GM12892 (cell line): ENCODE measurements at places on chromosomes 4 and X.
A peak's percentile ranks its signal among the peaks of the same experiment; 100 is the strongest.

DNA sequence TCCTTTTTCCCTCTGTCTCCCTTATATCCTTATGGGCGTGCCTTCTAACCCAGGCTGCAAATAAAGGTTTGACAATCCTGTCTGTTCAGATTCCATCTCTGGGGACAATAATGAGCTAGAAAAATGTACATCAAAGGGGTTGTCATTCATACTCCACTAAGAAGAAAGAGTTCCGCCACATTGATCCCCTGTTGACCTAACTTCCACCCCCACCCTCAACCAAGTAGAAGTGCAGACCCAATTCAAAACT is 541 bp upstream of the GABRA3 start:
- no peak for DNase-seq

DNA sequence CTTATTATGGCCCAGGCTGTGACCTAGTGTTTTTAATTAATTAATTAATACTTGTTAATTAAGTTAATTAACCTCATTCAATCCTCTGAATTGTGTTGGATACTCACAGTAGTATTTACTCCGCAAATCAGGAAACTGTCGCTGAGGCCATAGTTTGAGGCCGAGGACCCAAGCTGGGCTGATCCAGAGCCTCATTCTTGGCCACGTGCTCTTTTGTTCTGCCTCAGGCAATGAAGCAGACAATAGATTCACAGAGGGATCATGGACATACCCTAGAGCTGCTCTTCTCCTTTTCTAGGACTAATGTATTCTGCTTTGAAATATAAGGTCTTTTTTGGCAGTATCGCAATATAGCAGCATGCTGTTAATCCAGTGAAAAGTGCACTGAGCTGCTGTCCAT is 24.0 kb upstream of the SNCA start:
- no peak for DNase-seq

DNA sequence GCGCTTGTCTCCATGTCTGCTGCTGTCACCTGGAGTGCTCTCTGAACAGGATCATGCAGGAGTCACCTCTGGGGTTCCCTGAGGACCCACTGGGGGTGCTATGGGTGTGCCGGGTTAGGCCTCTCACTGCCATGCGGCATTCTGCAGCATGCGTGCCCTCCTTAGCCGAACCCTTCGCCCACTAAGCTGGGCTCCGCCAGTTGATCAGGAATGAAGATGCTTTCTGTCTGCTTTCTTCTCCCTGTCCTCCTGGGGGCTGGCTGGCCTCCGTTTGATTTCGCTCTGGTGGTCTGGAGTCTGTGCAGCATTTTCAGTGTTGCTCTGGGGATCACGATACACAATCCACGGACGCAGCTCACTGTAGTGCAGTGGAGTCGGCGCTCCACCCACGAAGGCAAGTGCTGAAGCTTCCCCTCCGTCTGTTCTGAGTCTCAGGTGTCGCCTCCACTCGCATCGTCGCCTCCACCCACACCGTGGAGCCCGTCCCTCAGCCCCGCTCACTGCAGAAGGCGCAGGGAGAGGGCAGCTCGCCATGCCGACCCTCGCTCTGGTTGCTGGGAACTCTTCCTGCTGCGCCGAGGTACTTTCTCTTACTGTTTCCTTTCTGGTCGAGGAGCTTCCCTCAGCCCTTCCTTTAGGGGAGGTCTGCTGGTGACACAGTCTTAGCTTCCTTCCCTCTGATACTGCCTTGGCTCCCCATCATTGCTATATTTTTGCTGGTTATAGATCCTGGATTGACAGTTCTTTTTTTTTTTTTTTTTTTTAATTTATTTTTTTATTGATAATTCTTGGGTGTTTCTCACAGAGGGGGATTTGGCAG is 29.2 kb downstream of the LETM1 start:
- no peak for DNase-seq

DNA sequence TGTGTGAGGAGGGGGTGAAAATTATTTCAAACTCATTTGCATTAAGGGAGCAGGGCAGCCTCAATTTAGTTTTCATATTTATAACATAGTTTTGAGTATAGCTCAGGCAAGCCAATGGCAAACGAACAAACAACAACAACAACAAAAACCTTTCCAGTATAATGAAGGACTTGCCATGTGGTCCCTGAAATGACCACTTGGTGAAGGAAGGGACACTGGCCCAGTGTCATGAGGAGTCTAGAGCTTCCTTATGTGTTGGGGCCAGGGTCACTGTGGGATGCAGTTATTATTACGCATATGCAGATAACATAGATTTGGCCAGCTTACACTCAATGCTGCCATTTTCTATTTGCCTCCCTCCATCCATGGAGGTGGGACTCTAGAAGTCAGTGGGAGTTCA is 23.3 kb downstream of the NKX3-2 start:
- no peak for DNase-seq

DNA sequence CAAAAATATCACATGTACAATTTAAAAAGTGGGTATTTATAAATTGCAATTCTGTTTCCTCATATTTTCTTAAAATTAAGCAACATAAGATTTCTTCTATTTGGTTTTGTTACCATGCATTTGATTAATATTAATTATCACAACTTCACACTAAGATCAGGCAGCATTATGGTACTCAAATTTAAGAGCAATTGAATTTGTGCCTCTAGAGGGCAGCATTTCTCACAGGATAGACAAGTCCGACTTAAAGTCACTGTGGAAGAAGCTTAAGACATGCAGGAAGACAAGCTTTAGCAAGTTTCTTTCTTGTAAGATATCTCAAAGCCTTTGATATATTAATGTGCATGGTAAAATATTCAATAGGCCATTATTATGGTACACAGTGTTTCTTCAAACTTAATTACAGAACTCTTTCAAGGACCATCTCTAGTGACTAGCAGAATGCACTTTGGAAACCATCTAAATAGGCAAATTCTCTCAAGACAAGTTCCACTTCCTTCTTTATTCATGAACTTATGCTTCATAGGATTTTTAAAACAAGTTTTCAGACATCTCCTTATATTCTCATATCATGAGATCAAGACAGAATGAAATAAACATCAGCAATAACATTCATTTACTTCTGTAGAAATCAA is 35.0 kb downstream of the FBXW7 start:
- no peak for DNase-seq

DNA sequence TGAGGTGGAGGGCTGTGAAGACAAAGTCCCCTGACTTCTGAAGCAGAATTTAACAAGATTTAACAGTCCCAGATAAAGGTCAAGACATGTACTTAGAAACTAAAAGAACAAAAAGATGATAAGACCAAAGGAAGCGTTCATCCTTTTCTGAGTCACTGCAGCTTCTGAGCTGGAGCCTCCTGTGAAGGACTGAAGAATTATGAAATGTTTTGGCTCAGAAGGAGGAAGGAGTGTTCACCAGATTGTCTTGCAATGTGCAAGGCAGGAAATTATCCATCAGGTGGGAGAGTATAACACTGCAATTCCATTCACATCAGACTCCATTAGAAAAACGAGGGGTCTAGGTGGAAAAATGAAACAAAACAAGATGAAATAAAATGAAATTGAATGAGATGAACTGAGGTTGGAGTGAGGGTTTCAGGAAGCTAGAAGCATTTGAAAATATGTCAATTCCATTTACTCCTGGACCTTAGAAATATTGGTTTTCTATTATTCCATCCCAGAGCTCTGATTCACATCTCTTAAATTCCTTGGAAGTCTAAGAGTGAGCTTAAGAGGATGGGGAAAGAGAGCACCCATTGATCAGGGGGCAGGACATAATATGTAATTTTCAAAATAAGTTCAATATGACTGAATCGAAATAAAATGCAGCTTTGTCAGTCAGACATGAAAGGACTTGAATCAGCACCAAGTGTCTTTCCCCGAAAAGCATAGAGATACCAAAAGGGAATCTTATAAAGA is 186.1 kb upstream of the LNX1 start:
- DNase-seq, result no peak

- no peak for DNase-seq
Measured at GRCh38 chr4:26302031-26302899, 18.5 kb upstream of the RBPJ start.

DNA sequence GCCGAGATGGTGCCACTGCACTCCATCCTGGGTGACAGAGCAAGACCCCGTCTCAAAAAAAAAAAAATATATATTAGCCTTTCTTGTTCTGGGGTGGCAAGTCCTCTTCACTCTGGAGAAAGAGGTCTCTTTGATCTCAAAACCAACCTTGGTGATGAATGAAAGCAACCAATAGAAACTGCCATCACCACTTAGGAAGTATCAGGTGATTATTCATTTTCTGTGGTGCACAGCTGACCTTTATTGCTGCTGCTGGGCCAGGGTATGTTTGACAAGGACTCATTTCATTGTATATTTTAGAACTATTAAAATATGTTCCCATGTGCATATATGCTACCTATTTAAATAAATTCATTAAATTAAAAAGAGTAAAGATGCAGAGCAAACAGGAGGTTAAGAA is 76.0 kb upstream of the KIT start:
- no peak for DNase-seq

DNA sequence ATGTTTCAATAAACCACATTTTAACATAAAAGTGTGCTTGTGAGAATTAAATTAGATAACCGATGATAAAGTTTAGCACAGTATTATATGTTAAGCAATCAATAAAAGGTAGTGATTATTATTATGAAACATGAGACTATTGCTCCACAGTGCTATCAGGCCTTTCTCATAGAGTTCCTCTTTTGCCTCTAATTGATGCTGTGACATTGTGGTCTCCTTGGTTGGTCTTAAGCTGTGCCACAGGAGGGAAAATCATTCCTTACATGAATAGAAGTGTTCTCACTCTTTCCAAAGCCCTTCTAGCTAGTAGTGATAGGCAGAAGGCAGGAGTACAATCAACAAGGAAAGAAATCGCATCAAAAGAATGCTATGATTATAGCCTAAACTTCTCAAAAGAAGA is 9.2 kb upstream of the PDHA2 start:
- DNase-seq, result no peak

- no peak for DNase-seq
Measured at GRCh38 chr4:82708982-82709381, 89.6 kb downstream of the SCD5 start.

GRCh38 chr4:7335344-7336066 is 99.2 kb downstream of the PSAPL1 start:
- peak; percentile 80 for DNase-seq

- DNase-seq, result no peak
Measured at GRCh38 chr4:103443324-103443723, 245.2 kb upstream of the CENPE start.

DNA sequence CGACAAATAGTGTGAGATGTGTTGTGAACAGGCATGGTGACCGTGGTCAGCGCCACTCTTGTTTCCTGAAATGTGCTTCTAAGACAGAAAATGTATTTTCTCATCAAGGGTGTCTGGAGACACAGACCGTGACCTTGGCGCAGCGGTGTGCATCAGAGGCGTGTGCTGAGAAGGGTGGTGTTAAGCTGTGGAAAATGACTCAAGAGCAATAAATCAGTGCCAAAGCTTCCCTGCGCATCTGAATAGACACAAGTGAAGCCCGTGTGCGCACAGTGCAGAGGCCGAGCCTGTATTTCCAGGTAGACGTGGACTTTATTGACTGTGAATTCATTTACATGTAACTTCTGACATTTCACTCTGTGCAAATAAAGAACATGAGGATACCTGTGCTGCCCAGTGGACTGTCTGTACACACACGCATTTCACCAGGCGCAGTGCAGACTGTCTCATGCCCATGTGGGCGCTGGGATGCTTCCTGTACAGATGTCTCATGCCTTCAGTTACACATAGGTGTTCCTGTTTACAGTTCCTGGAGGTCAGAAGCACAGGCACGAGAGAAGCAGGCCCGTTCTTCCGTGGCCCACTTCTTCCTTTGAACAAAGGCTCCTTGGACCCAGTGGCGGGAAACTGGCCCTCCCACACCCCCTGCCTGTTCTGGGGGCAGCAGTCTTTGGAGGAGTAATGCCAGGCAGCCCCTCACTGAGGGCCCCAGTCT is 31.9 kb downstream of the NSG1 start:
- no peak for DNase-seq

- DNase-seq, result no peak
Measured at GRCh38 chr4:17189759-17190158, 291.3 kb upstream of the LDB2 start.

GRCh38 chrX:134460862-134461220 is 876 bp downstream of the HPRT1 start:
- no peak for DNase-seq

- no peak for DNase-seq
Measured at GRCh38 chr4:124030147-124030546, 633.6 kb downstream of the SPRY1 start.

- DNase-seq, result no peak
Measured at GRCh38 chr4:114688059-114688458, 89.5 kb downstream of the UGT8 start.

DNA sequence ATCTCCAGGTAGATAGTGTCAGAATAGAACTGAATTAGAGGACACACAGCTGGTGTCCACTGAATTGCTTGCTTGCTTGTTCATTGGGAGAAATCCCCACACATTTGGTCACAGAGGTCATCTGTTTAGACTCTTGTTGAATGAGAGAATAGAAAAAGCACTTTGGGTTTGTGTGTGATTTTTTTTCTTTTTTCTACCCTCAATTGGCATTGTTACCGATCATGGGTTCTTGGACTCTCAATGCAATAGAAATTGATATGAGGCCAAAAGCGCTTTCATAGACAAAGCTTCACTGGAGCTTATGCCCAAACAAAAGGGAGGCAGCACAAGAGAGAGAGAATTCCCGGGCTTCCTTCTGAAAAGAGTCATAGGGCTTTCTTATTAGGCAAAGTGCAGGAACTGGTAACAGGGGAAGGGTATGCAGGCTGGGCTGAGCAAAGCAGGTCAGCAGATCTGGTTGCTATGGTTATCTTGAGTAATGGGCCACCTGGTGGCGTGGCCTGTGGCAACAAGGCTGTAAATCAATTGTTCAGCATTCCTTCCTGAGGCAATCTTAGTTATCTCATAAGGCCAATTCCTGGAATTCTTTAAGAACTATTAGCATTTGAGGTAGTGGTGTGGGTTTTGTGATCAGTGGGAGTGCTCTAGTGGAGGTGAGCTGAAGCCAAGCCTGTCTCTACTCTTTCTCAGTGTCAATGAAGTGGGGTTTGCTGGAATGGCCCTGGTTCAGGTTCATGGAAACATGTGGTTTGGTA is 5.3 kb upstream of the GPR82 start:
- no peak for DNase-seq

DNA sequence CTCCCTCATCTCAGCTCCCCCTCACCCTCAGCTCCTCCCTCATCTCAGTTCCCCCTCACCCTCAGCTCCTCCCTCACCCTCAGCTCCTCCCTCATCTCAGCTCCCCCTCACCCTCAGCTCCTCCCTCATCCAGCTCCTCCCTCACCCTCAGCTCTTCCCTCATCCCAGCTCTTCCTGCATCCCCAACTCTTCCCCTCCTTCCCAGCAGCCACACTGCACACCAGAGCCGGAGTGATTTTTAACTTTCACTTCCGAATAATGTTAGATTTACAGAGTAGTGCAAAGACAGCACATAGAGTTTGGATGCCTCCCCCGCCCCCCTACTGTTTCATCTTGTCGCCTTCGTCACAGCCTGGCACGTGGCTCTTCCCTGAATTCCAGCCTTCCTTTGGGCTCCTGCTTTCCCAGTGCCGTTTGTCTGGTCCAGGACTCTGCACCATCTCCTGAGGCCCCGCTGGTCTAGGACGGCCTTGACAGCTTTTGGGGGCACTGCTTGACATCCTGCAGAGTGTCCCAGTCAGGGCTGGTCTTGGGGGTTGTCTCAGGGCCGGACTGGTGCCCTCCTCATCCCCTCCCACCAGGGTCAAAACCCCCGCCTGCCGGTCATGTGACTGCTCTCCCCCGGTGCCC is 110.2 kb downstream of the FAM53A start:
- no peak for DNase-seq

- no peak for DNase-seq
Measured at GRCh38 chr4:104829761-104830160, 316.9 kb upstream of the TET2 start.

- no peak for DNase-seq
Measured at GRCh38 chr4:84573385-84574068, 9.4 kb upstream of the CDS1 start.

GRCh38 chrX:132171478-132171877 is 43.7 kb upstream of the FRMD7 start:
- DNase-seq, result no peak
